Fibroblast of skin of back (primary cell): ENCODE measurements at places on chromosomes 12 and 14.

- DNase-seq: peak; percentile 17
Measured at GRCh38 chr12:90235642-90236041, 527.0 kb upstream of the ATP2B1 start.

DNA sequence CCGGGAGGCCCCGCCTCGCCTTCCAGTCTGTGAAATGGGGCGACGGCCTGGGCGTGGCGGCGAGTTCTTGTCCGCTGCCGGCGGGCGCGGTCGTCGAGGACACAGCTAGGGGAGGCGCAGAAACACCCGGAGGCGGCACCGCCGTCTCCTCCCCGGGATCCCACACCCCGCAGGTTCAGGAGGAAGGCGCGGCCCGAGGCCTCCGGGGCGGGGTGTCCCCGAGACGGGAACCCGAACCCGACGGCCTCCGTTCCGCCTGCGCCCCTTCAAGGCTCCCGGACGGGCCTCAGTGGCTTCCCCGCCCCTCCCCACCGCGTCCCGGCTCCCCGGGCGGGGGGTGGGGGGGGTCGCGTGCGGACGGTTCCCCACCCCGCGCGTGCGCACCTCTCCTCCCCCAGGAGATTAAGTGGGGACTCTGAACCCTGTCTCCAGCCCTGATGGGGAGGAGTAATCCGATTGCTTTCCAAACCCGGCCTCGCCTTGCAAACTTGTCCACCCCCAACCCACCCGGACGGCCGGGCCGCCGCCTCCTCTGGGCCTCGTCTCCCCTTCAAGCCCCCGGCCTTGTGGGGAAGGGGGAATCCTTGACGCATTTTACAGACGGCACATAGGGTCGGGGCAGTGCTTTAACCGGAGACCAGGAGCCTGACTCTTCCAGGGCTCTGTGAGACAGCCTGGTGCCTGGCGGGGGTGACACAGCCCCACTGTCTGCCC, 35.3 kb upstream of the ANKRD9 start:
- DNase-seq: no peak

DNA sequence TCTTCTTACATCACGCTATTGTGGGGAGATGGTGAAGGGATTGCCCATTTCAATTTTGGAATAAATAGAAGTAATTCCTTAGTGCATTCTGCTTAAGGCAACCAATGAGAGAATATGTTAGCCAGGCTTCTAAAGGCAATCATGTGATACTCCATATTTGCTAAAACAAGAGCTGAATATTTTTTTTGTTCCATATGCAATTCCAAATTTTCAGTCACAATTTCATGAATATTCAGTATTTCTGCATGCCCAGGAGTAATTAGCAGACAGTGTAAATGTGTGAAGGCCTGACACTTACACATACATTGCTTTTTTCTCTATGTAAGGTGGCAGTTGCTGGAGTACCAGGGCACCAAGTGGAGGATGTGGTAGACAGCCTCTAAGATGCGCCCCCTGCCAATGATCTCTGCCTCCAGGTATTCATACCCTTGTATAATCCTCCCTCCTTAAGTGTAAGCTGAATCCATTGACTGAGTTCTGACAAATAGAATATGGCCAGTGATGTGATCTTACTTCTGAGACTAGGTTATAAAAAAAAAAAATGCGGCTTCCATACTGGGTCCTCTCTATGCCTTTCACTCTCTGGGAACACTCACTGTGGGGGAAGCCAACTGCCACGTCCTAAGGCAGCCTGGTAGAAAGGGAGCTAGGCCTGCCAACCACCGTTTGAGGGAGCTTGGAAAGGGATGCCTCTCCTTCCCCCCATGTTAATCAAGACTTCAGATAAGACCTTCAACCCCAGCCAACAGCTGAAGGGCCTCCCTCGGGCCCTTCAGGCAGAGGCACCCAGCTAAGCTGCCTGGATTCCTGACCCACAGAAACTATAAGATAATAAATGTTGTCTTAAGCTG, 62.7 kb upstream of the PTGR2 start:
- no peak for DNase-seq

- no peak for DNase-seq
Measured at GRCh38 chr12:8993827-8994226, 4.5 kb downstream of the KLRG1 start.

GRCh38 chr12:467591-467990, 7.9 kb downstream of the B4GALNT3 start:
- DNase-seq: no peak

GRCh38 chr12:40730281-40730680, 38.0 kb downstream of the CNTN1 start:
- no peak for DNase-seq

DNA sequence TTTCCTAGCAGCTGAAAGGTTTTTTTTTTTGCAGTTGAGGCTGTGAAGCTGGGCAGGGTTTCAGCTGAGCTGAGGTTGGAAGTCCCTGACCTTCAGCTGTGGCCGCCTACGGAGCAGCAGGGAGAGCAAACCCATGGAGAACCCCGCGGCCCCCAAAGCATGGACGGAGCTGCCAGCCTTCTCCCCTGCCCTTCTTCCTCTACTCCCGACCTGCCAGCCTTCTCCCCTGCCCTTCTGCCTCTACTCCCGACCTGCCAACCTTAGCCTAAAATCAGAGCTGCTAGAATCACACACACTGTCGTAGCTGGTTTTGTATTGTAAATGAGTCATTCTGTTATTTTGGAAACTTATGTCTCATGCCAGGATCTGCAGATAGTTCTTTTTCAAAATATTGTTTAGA, 74.6 kb downstream of the PPP2R5C start:
- DNase-seq: peak; percentile 27

DNA sequence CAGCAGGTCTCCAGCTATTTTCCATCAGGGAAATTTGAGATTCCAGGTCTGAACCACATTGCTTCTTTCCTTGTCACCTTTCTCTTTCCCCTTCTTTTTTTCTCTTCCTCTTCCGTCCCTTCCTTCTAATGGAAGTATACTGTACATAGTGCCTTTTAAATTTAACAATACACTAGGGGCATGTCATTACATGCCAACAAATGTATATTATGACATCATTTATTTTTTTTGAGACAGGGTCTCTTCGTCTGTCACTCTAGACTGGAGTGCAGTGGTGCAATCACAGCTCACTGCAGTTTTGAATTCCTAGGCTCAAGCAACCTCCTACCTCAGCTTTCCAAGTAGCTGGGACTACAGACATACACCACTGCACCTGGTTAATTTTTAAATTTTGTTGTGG, 148.9 kb downstream of the SUDS3 start:
- no peak for DNase-seq

DNA sequence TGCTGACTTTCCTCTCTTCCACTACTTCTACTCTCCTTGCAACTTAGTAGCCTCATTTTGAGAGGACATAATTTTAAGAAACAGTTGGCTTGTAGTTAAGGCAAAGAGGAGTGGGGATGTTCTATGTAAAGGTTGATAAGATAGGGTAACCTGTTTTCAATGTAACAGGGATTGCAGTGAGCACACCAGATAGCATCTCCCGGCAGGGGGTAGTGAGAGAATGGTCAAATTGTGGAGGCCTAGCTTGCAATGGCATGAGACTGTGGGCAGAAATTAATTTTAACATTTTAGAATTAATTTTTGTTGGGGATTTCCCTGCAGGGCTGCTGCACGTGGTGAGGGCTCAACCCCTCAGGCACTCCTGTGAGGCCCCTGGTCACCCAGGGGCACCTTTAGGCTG, 41.4 kb downstream of the KLRG1 start:
- no peak for DNase-seq

- DNase-seq: peak; percentile 72
Measured at GRCh38 chr12:8065991-8066594, at the start of gene C3AR1. TSS of gene C3AR1 (minus strand) at chr12:8066359. CDS start at chr12:8060185, 6,174 bp downstream.

DNA sequence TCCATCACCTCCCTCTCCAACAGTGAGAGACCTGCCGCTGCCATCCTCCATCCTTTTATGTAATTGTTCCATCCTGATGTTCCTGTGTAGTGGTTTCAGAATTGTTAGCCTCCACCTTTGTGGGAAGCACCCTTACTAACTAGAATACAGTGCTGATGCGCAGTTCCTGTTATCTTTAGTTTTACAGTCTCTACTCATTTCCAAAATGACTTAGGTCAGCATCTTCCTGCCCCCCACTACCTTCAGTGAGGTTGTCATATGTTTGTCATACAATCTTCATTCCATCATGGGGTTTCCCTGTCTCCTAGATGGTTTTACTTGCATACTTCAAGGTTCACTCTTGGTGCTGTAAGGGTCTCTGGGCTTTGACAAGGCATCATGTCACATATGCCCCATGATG, 69.8 kb downstream of the EML1 start:
- DNase-seq: no peak

- no peak for DNase-seq
Measured at GRCh38 chr12:10661338-10661737, 12.5 kb downstream of the STYK1 start.

GRCh38 chr14:104552738-104553125, 26.8 kb upstream of the C14orf180 start:
- no peak for DNase-seq

- no peak for DNase-seq
Measured at GRCh38 chr14:91245029-91245428, 525 bp upstream of the GPR68 start.

DNA sequence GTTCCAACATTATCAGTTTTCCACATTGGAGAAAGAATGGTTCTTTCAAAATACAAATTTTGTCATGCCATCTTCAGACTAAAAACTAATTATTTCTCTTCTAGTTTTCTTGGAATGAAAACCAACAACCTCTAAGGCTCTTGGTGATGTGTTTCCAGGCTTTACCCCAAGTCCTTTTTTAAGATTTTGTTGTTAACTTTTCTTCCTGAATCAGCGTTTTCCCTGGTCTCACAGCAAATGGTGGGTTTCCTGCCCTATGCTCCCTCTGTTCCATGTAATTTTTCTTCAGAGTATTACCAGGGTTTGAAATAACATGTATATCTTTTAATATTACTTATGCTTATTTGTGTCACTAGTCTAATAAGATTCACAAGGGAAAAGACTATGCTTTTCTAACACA, 1311.9 kb downstream of the LRFN5 start:
- no peak for DNase-seq

GRCh38 chr12:131142891-131143657, 189.4 kb downstream of the ADGRD1 start:
- DNase-seq: no peak

GRCh38 chr12:14910090-14910915, 24.6 kb upstream of the MGP start:
- DNase-seq: peak; percentile 28

GRCh38 chr14:80269353-80269925, 58.1 kb upstream of the DIO2 start:
- peak; percentile 6 for DNase-seq

DNA sequence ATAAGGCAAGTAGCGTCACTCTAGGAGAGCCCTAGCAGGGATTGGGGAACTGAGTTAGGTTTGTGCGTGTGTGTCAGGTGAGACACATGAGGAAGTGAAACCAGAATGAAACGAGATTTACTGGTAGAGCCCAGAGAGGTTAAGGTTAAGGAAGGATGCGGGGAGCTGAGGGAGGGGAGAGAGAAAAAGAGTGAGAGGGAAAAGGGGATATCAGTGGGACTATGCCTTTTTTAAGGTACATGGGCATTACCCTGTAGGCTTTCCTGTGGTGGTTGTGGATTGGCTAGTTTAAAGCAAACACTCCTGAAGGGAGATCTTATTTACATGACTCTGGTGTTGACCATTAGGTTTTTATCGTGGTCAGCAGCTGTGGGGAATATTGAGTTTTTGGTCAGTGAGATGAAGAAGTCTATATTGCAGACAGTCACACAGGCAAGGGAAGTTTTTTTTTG, 13.9 kb downstream of the ZDHHC17 start:
- no peak for DNase-seq

DNA sequence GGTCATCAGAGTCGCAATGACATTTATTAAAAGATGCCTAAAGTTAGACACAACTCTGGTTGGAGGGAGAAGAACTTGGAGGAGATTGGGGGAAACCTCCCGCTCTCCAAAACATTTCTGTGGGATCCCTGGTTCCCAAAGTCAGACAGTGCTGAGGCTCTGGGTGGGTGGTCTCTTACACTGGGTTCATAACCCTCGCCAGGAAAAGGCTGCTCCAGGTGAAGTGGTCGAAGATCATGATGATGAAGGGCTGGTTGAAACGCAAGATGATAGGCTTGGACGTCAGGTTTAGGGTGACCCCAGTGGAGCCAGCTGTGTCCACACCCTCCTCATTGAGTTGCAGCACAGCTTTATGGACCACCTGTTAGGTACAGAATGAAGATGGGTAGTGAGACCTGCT, 11.2 kb upstream of the SERPINA10 start:
- DNase-seq: no peak

GRCh38 chr12:16300122-16300521, 22.6 kb upstream of the SLC15A5 start:
- peak; percentile 35 for DNase-seq

DNA sequence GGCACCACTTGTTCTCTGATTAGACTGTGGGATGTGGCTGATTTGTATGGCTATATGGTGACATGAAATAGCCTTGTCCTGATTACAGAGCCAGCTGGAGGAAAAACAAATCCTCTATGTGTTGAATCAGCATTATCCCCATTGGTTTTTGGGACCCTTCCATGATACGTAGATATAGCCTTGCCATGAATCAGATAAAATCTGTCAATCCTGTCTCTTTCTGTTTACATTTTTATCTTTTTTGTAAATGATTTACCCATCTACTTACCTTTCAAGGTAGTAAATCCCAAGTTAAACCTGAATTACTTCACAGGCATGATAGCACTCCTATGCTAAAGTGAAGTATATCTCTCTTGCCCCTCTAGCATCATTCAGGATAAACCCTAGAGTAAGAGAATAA, 789.3 kb downstream of the TMTC2 start:
- no peak for DNase-seq

- DNase-seq: peak; percentile 48
Measured at GRCh38 chr14:26925876-26926584, 328.2 kb upstream of the NOVA1 start.
